Dermis microvascular lymphatic vessel endothelial cell (primary cell): ENCODE measurements at places on chromosomes 5 and 9.
A peak's percentile ranks its signal among the peaks of the same experiment; 100 is the strongest.

GRCh38 chr9:404234-404633 is 189.6 kb downstream of the DOCK8 start:
- no peak for DNase-seq

DNA sequence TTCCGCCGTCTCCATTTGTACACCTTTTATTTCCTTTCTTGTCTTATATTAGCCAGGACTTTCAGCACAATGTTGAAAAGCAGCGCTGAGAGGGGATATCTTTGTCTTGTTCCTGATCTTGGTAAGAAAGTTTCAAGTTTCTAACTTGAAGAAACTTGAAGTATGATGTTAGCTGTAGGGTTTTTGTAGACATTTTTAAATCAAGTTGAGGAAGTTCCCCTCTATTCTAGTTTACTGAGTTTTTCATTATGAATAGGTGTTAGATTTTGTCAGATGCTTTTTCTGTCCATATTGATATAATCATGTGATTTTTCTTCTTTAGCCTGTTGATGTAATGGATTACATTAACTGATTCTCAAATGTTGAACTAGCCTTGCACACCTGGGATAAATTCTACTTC is 425.7 kb downstream of the PIK3R1 start:
- no peak for DNase-seq

- DNase-seq = no peak
Measured at GRCh38 chr9:132982458-132982857, 4.0 kb downstream of the GFI1B start.

DNA sequence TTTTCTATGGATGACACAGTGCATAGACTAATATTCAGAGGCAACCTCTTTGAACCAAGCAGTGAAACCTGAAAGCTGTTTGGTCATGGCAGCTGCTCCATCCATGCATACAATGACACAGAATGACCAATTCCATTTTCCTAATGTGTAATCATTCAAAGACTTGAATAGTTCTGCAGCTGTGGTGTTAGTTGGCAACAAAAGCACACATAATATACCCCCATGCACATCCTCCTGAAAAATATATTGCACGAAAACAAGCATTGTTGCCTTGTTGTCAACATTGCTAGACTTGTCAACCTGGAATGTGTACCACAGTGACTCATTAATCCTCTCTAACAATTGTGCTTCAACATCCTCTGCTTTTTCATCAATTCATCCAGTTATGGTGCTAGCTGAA is 71.0 kb upstream of the SEMA6A start:
- no peak for DNase-seq

DNA sequence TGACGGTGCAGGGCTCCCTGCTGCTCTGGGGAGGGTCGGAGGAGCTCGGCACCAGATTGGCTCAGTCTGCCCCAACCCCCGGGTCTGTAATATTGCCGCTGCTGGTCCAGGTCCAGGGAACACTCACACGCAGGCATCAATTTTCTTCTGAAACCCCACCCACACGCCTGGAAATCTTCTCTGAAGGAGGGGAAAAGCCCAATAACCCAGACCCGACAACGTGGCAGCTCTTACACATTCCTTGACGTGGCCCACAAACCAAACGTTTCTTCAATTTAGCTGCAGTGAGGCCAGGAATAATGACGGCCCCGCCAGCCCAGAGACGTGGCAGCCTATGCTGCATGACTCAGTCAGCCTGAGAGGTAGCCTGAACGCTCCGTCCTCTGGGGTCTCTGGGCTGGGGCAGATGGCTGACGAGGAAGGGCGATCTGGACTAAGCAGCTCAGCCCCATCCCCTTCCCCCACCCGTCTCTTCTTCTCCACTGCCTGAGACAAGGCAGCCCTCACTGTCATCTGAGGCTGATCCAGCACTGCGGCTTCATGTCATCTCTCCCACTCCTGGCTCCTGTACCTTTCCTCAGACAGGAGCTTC is 9.9 kb upstream of the SPARC start:
- no peak for DNase-seq

GRCh38 chr5:76062502-76063041 is 20.6 kb upstream of the SV2C start:
- DNase-seq = no peak

DNA sequence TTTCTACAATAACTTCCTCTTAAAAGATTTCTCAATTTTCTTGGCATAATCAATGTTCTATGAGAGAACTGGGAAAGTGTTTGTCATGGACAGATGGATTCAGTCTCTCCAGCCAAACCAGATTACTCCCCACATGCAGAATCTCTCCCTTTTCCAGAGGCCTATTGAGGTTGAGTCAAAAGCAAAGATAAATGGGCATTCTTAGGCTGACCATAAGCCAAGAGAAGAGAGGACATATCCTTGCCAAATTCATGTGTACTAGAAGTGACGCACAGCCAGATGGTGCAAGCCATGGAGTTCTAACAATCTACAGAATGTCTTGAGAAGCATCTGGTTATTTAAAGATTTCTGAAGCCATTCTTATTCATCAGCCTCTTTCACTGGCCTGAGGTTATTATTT is 2115.0 kb downstream of the MAT2B start:
- no peak for DNase-seq

DNA sequence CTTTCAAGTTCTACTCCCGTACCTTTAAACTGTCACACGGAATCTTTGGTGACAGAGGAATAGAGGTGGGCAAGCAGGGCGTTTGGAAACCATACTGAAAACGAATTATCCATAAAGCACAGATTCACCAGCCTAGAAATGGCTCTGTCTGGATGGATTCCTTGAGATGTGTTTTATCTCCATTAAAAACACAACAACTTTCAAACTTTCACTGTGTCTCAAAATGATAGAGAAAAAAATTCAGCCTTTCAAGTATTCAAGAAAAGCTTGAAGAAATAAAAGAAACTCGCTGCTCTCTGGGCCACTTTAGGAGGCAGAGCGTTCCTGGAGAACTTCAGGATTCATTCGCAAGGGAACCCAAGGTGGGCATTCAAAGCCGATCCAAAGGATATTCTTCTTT is 589 bp upstream of the THBS4 start:
- DNase-seq = no peak

DNA sequence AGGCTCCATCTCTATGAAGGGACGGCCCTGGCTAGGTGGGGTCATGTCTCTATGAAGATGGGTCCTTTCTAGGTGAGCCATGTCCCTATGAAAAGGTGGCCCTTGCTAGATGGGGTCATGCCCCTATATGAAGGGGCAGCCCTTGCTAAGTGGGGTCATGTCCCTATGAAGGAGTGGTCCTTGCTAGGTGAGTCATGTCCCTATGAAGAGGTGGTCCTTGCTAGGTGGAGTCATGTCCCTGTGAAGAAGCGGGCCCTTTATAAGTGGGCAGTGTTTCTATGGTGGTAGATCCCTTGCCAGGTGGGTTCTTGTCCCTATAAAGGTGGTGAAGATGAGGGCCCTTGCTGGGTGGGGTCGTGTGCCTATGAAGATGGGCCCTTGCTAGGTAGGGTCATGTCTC is 283.0 kb upstream of the IRX2 start:
- no peak for DNase-seq

DNA sequence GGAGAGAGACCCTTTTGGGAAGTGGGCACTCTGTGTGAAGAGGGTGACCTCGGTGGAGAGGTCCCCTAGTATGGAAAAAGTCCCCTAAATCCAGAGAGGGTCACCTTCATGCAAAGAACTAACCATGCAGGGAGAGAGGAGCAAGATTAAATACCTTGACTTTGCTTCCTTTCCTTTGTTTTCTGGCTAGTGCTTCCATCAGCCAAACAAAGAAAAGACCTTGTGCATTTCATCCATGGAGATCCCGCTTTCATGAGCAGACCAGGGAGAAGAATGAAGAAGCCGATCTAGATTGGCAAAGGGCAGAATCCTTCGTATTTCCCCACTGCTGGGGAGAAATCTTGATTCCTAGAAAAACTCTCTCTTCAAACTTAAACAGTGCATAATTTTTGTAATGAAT is 813.3 kb upstream of the CDH6 start:
- no peak for DNase-seq

- no peak for DNase-seq
Measured at GRCh38 chr5:68447136-68447929, 231.8 kb downstream of the PIK3R1 start.

- DNase-seq = no peak
Measured at GRCh38 chr9:73152953-73153352, 1.3 kb downstream of the ANXA1 start.

- no peak for DNase-seq
Measured at GRCh38 chr9:125360601-125361000, 99.0 kb downstream of the GAPVD1 start.

GRCh38 chr5:125190232-125191087 is 444.0 kb upstream of the ZNF608 start:
- DNase-seq = no peak

DNA sequence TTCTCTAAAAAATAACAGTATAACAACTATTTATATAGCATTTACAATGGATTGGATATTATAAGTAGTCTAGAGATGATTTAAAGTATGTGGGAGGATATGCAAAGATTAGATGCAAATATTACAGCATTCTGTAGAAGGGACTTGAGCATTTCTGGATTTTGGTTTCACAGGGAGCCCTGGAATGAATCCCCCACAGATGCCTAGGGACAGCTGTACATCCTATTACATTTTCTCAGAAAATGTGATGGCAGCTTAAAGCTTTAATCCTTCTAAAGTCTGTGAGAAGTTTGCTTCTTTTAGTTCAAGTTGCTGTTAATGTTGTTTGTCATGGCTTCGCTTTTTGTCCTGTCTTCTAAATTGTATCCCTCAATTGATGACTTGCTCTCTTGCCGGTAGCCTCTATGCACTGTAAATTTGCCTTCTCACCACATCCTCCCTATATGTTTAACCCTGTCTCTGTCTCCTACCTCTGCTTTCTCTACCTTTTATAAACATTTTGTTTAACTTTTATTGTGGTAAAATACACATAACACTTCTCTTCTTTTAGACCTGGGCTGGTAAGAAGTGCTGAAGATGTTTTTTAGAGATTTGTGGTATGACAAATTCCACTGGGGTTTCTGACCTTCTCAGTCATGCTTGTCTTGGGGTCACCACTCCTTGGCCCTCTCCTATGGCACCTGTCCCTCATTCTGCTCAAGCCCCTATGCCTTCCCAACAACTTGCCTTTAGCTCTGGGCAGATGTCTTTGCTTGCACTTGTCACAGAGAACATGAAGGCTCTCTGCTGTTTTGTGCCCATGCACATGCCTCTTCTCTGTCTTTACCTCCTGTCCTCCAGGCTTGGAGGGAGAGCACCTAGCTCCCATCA is 37.9 kb downstream of the LNPEP start:
- no peak for DNase-seq

GRCh38 chr5:177537389-177538361 is 16.7 kb downstream of the FAM193B start:
- peak; percentile 23 for DNase-seq

- no peak for DNase-seq
Measured at GRCh38 chr9:35057271-35057620, 15.2 kb downstream of the VCP start.

DNA sequence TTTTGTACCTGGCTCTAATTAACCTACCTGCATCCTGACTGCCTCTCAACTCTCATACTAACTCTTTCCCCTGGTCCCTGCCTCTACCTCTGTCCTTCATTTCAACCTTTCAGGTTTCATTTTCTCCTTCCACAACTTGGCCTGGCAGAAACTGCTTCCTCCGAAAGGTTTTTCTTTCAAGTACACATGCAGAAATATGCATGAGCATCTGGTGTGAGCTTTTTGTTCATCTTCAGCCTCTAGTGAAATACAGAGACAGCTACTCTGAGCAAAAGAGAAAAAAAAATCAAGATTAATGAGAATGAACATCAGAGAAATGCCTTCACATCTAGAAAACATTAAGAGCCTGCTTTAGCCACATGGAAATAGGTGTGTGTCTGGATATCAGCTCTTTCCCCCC is 297.9 kb upstream of the PCSK5 start:
- DNase-seq = no peak

GRCh38 chr9:638152-638551 is 203.3 kb upstream of the DMRT1 start:
- no peak for DNase-seq

DNA sequence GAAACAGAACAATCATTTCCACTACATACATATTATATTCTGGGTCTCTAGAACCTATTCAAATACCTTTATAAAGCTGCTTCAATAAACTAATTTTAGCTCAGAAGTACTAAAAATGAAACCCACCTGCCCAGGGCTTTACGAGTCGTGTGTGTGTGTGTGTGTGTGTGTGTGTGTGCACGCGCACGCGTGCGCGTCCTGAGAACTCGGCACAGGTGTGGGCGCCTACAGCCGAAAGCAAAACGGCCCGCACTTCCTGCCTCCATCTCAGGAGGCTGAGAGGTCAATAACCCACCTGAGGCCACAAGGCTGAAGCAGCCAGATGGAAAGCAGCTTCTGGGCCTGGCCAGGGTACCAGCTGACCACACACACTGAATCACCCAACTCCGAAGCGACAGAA is 3.0 kb downstream of the CLPTM1L start:
- DNase-seq = no peak

DNA sequence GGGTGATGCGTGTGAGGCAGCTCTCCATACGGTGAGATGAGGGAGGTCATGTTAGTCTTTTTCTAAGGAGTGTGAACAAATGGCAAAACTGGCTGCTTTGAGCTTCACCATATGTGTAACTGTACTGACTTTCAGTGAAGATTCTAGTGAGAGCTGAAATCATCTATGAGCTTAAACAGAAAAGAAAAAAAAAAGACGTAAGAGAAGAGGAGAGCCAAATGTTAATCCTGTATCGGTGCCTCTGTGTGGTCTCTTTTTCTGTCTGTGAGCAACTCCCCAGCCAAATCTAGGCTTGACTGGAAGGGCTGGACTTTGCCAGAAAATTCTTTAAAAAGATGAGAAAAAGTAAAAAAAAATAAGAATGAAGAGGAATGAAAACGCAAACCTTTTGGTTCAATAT is 209.7 kb upstream of the TUT7 start:
- DNase-seq = no peak

- no peak for DNase-seq
Measured at GRCh38 chr9:23683611-23684061, 142.4 kb downstream of the ELAVL2 start.

GRCh38 chr5:54457094-54457862 is 1.8 kb downstream of the HSPB3 start:
- no peak for DNase-seq

- DNase-seq = peak; percentile 22
Measured at GRCh38 chr5:147509041-147509709, 693 bp downstream of the DPYSL3 start.

- DNase-seq = no peak
Measured at GRCh38 chr5:170510559-170510958, 6.7 kb downstream of the KCNIP1 start.

DNA sequence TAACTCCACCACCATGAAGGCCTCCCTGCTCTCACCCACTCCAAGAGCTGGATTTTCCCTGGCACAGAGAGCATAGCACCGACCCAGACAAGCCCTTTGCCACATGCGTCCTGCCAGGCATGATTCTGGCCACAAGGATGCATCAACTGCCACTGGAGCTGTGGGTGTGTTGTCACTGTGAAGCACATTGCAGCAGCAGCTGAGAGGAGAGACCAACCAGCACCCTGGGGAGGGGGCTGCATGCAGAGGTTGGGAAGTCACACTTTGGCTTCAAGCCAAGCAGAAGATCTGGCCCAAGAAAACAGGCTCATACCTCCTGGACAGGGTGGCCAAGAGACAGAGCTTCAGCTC is 22.6 kb upstream of the PTGES start:
- no peak for DNase-seq

- no peak for DNase-seq
Measured at GRCh38 chr9:110599468-110599867, 19.9 kb upstream of the SVEP1 start.

GRCh38 chr5:64972591-64972990 is 203.9 kb downstream of the CWC27 start:
- no peak for DNase-seq
